CD4-positive, alpha-beta T cell treated with Interleukin-17A for 4 hours (primary cell): ENCODE measurements at places on chromosomes 11 and 22.

- DNase-seq = no peak
Measured at GRCh38 chr22:23062616-23063538, 7.4 kb upstream of the GNAZ start.

DNA sequence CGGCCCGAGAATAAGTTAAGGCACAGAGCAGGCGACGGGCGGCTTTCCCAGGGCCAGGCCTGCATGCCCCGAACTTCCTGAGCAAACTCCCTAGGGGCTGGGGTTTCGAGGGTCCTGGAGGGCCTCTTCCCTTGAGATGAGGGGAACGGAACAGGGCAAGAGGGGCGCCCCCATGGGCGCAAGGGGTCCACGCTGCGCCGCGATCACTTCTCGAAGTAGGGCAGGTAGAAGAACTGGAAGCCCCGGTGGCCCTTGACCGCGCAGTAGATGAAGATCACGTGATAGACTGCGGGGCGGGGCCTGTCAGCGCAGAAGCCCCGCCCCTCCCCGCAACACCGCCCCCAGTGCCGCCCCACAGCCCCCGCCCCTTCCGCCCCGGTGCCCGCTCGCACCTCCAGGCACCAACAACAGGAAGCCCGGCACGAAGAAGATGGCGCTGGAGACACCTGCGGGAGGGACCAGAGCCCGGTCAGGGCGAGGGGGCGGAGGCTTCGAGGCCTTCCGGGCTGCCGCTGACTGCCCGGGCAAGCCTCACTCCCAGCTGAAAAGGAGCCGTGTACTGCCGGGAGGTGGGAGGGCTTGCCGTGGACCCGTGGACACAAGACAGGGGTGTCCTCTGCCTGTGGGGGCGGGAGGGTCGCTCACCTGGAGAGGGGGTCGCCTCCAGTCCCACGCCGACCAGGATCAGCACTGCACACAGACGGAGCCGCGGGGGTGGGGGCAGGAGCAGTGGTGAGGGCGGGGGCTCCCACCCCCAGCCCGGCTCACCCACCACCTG is 4.5 kb downstream of the TMEM134 start:
- DNase-seq = peak; percentile 94

DNA sequence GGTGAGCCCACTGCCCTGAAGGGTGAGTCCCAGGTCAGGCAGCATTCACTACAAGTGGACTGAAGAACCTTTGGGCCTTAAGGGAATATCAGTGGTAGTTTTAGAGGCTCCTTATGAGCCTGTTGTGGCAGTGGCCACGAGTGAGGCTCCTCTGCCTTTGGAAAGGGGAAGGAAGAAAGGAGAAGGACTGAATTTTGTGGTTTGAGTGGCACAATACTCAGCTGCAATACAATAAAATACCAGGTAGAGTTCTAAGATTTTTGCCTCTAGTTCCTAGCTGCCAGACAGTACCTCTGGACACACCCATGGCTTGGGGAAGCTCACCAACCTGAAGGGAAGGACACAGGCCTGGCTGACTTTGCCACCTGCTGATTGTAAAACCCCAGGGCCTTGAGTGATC is 260.9 kb downstream of the DYNC2H1 start:
- no peak for DNase-seq

- no peak for DNase-seq
Measured at GRCh38 chr11:84719935-84720577, 907.1 kb downstream of the DLG2 start.

- no peak for DNase-seq
Measured at GRCh38 chr22:43349636-43350035, 6.5 kb upstream of the SCUBE1 start.

DNA sequence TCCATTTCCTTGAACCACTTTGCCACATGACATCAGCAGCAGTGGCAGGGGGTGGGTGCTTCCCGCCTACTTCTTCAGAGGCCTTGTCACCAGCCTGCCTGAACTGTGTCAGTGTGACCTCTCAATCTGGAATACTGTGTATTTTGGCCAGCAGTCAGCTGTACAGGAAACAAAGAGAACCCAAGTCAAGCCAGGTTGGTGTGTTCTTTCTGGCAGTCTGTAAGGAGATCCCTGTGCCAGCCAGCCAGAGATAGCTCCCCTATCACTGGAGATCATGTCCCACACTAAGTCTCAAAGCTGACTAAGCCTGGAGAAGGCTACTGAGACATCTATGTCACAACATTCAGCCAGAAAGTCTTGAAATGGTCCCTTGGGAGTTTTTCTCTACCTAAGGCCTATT is 142.1 kb downstream of the TRPC6 start:
- DNase-seq = no peak

- DNase-seq = no peak
Measured at GRCh38 chr11:110293389-110293788, 3.0 kb downstream of the RDX start.

GRCh38 chr22:49760280-49760629 is 67.4 kb downstream of the BRD1 start:
- DNase-seq = no peak

GRCh38 chr22:27474711-27475547 is 326.6 kb downstream of the MN1 start:
- no peak for DNase-seq

DNA sequence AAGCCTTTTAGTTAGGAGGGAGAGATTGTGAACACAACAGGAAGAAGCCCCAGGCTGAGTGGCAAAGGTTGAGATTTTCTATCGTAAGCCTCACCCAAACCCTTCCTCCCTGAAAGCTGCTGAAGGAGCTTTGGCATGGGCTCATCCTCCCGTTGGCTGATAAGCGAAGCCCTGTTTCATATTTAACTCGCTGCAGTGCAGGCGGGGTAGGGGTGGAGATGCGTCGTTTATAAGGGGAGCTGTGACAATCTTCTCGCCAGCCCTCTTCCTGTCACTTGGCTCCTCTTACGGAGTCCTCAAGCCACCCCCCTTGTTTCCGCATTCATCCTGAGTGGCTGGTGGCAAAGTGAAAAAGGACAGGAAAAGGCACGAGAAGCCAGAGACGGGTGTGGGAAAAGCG is 137.0 kb downstream of the OR4C45 start:
- no peak for DNase-seq

DNA sequence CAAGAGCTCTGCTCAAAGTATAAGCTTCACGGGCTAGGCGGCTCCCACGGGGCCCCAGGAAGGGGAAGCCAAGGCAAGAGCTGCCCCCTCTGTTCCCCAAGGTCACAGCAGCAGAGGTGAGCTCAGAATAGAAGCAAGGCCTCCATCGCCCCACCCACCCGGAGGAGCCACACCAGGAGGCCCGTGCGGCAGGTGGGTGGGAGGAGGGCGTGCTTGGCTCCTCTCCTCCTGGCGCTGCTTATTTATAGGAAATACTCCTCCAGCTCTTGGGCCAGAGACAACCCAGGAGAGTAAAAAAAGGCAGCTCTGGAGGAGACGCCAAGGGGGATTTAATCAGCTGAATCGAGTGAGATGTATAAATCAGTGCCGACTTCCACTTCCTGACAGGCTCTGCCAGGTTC is 87.8 kb downstream of the FEZ1 start:
- DNase-seq = no peak

- no peak for DNase-seq
Measured at GRCh38 chr11:31676280-31676982, 134.7 kb downstream of the PAX6 start.

- DNase-seq = no peak
Measured at GRCh38 chr11:78790784-78791183, 216.1 kb upstream of the NARS2 start.

DNA sequence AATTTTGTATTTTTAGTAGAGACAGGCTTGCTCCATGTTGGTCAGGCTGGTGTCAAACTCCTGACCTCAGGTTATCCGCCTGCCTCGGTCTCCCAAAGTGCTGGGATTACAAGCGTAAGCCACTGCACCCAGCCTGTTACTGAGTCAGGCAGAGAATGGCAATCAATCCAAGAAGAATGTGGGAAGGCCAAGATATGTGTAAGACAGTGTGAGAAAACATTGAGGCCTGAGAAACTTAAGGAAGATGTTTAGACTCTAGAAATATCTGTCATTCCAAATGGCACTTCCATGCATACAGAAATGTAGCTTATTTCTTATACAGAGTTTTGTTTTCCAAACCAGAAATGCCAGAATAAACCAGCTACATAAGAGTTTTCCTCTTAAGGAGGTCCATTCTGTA is 248.5 kb downstream of the ETS1 start:
- no peak for DNase-seq

DNA sequence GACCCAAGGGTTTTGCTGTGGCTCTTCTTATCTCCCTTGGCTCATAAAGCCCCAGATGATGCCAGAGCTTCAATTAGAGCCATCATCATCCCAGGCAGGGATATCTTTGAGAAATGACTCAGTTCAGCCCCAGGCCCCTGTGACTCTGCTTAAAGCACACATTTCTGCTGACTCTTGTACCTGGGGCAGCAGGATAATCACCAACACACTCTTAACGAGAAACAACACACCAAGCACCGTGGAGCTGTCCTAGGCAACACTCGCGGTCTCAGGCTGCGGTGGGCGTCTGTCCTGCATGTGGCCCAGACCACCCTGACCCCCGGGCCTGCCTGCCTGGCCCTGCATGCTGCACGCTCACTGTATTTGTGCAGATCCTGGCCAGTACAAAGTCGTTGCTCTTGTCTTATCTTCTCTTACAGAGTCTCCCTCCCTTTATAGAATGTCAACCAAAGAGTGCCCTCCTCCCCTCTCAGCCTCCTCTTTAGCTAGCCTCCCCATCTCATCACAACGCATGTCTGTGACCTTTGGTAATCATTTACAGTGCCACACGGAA is 114.2 kb upstream of the PARVA start:
- no peak for DNase-seq

DNA sequence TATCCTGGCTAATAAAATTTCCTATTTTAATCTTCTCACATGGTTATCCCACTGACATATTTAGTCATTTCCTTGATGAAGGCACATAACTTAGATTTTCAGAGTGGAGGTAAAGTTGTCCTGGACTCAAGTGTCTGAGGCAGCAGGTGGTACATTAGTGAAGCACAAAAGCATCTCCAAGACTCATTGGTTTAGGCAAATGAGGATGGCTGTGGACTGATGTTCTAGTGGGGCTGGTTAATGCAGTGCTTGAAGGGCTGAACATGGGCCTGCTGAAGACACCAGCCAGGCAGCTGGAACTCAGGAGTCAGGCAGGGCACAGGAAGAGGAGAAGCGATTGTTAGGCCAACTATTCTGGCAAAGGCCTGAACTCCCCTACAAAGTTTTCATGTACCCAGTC is 76.3 kb upstream of the SESN3 start:
- DNase-seq = no peak

GRCh38 chr11:64933213-64933934 is 2.3 kb downstream of the GPHA2 start:
- DNase-seq = no peak

- DNase-seq = no peak
Measured at GRCh38 chr11:133898770-133899115, 53.4 kb upstream of the SPATA19 start.

- DNase-seq = no peak
Measured at GRCh38 chr11:85299258-85299942, 327.7 kb downstream of the DLG2 start.

DNA sequence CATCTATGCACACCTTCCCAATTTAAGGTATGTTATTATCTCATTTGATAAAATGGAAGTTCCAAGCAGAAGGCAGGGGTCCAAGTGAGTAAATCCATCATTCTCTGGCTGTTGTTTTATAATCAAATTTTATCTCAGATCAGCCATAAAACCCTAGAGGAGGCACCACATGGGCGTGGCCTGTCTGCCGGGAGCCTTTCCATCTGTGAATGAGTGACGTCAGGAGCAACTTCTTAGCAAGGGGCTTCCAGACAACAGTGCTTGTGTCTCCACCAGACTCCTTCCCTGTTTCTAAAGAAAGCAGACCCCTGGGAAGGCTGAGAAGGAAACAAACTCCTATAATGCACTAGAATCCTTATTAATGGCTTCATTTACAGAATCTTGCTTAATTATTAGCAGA is 13.5 kb downstream of the SEZ6L start:
- DNase-seq = no peak

- no peak for DNase-seq
Measured at GRCh38 chr11:83941050-83941449, 654.9 kb upstream of the CCDC90B start.

DNA sequence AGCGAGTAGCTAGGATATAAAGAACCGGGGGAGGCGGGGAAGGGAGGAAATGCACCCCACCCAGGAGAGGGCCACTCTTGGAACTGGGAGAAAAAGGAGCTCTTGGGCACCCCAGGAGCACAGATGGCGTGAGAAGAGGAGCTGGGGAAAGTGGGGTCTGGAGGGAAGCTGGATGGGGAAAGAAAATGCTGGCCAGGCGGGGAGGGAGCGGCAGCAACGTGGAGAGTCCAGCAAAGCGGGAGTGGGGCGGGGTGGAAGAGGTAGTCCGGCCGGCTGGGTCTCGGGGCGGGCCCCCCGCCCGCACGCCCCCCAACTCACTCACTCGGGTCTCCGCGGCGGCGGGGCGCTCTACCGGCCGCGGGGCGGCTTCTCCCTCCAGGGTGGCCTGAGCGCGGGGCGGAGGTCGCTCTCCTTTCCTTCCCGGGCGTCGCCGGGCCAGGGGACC is 522 bp downstream of the TOB2 start:
- no peak for DNase-seq

- no peak for DNase-seq
Measured at GRCh38 chr11:121793291-121793690, 322.7 kb downstream of the BLID start.

GRCh38 chr22:23182309-23183060 is 2.2 kb downstream of the BCR start:
- peak; percentile 53 for DNase-seq

GRCh38 chr11:44033411-44033850 is 14.3 kb upstream of the ACCSL start:
- no peak for DNase-seq

GRCh38 chr11:69711822-69712801 is 8.3 kb upstream of the FGF19 start:
- DNase-seq = peak; percentile 43

DNA sequence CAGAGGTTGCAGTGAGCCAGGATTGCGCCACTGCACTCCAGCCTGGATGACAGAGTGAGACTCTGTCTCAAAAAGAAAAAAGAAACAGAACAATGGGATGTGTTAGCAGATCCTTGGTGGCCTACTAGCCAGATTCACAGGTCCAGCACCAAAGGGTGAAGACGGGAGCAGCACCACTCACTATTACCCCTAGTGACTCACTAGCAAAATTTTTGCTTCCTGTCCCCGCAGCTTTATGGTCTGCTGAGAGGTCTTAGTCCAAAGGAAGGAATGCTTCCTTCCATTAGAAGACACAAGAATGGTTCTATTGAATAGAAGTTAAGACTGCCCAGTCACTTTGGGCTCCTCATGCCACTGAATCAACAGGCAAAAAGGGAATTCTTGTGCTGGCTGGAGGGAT is 35.9 kb upstream of the NUP50 start:
- no peak for DNase-seq

GRCh38 chr22:17281440-17281841 is 62.2 kb upstream of the ADA2 start:
- DNase-seq = peak; percentile 35
